Activated naive CD4-positive, alpha-beta T cell (primary cell): ENCODE measurements at places on chromosomes 12 and 14.

GRCh38 chr12:56993346-56993745, 13.0 kb downstream of the ZBTB39 start:
- no peak for DNase-seq

DNA sequence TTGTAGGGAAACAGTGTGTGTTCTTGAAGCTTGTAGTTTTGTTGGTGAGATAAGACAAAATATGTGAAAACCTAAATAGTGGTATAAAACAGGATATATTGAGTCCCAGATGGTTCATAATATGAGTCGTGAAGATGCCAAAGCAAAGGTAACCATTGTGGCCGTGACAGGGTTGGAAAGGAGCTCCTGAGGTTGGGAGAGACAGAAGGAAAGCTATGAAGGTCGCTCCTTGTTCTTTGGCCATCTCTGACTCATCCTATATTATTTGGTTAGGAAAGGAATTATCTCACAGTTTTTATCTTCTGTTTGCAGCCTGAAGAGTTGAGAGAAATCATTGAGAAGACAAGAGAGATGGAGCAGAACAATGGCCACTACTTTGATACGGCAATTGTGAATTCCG, 27.1 kb downstream of the ATP6V1D start:
- DNase-seq = no peak

DNA sequence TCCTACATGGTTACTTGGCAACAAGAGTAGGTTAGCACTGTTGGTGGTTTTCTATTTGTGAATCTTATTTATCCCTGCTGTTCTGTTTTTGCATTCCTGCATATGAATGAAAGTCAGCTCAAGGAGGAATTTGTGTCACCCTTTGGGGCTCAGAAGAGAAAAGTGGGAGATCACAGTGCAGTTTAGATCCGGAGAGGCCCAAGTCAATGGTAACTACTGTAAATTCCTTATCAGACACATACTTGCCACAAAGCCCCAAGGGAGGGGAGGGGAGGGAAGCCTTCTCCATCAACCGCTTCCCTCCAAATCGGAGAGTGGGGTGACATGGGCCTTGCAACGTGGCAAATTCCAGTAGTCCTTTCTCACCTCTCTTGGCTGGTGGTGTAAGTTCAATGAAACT, 15.0 kb downstream of the GSG1 start:
- no peak for DNase-seq

GRCh38 chr12:112759786-112760185, 31.8 kb upstream of the RPH3A start:
- no peak for DNase-seq

DNA sequence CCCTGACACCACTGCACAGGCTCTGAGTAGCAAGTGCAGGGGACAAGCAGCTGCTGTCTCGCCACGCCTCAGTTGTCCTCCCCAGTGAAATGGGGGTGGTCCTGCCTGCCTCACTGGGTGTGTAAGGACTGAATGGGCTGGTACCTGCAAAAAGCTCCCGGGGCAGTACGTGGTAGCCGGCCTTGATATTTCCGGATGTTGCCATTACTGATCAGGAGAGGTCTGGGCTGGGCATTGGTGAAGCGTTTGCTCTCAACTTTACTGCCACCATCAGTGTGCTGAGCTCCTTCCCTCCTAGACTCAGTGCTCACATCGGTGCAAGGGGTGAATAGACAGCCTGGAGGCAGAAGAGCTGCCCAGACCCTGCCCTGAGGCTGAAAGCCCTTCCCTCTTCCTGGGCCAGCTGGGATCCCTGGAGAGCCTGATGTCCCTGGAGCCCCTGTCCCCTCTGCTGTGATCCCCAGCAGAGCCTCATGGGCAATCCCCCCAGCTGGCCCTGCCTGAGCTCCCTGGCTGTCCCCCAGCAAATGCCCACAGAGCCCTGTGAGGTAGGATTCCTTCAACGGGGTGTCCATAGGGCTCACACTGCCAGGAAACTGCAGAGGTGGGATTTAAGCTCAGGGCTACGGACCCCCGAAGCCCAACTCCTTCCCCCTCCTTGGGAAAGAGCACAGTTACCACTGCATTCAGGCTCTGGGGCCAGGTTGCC, 18.2 kb downstream of the DIO3 start:
- no peak for DNase-seq

- DNase-seq = no peak
Measured at GRCh38 chr14:34067587-34067986, 116.7 kb upstream of the EGLN3 start.

- DNase-seq = no peak
Measured at GRCh38 chr12:114815026-114815795, 131.2 kb upstream of the TBX3 start.

- no peak for DNase-seq
Measured at GRCh38 chr12:102281231-102281630, 83.6 kb upstream of the PMCH start.

- DNase-seq = no peak
Measured at GRCh38 chr12:52085682-52086180, 6.2 kb downstream of the SMIM41 start.

- DNase-seq = no peak
Measured at GRCh38 chr12:8584004-8584403, 28.7 kb downstream of the AICDA start.

DNA sequence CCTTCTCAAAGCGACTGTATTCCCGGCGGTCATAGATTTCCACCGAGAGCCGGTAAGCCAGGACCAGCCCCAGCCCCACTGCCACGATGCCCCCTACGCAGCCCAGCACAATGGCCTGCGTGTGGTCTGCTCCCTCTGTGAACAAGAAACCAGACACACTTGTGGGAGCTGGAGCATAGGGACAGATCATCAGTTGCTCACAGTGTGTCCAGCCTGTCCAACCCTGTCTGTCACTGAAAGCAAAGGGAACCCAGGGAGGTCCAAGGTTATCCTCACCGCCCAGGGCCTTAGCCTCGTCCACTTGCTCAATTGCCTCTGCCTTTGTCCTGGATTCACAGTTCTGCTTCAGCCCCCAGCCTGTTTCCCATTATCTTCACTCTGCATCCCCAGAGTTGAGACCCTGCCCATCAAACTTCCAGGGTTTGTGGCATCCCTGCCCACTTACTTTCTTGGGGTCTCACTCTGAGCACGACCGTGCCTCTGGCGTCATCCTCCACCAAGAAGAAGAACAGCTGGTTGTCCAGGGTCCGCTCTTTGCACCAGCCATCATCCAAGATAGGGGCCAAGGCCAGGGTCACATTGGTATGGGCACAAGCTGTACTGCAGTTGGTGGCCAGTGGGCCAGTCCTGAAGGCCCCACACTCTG, 11.3 kb upstream of the CSAD start:
- no peak for DNase-seq

GRCh38 chr12:11906286-11906935, 164.3 kb upstream of the BCL2L14 start:
- no peak for DNase-seq

GRCh38 chr12:129036135-129036534, 182.9 kb downstream of the GLT1D1 start:
- no peak for DNase-seq

DNA sequence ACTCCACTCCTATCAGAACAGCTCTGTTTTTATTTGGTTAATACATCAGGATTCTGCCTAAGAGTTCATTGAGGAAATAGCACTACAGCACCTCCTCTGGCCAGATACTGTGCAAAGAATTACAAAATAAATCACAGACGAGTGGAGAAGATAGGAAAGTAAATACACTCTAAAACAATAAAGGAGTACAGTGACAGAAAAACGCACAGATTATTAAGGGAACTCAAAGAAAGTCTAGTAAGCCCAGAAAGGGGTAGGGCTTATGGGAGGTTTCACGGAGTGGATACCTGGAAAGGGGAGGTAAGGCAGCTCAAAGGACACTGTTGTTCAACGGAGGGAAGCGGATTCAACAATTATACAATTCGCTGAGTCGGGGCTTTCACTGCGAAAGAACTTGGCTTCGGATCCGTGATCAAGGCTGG, 5.5 kb downstream of the OR10AD1 start:
- DNase-seq = no peak

- no peak for DNase-seq
Measured at GRCh38 chr14:29528889-29529288, 398.8 kb downstream of the PRKD1 start.

DNA sequence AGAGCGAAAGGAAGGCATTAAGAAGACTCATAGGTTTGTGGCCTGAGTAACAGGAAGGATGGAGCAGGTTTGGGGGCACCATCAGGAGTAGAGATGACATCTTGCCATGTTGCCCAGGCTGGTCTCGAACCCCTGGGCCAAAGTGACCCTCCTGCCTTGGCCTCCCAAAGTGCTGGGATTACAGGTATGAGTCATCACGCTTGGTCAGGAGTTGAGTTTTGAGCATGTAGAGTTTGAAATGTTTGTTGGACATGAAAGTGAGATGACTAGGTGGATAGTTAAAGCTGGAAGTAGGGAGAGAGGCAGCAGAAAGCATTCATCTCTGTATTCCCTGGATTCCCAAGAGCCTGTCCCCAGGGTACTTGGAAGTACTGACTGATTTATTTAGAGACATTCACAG, 112.6 kb downstream of the ERC1 start:
- no peak for DNase-seq

GRCh38 chr12:125276567-125276966, 211.3 kb downstream of the AACS start:
- no peak for DNase-seq

DNA sequence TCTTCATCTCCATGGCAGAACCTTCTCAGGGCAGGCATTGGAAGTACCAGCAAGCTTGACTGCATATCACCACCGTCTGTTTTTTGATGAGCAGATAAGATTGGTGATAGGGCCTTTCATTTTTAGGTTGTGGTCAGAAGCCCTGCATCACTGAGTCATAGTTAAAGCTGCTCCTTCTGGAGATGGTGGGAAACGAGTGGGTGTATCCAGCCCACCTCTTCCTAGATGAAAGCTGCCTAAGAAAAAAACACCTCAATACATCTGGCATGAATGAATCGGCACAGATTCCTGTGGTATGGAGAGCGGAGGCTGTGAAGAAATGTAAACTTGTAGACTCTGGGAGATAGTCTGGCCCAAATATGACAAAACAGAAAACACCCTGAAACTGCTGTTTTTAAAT, 248.7 kb upstream of the EGLN3 start:
- DNase-seq = no peak

DNA sequence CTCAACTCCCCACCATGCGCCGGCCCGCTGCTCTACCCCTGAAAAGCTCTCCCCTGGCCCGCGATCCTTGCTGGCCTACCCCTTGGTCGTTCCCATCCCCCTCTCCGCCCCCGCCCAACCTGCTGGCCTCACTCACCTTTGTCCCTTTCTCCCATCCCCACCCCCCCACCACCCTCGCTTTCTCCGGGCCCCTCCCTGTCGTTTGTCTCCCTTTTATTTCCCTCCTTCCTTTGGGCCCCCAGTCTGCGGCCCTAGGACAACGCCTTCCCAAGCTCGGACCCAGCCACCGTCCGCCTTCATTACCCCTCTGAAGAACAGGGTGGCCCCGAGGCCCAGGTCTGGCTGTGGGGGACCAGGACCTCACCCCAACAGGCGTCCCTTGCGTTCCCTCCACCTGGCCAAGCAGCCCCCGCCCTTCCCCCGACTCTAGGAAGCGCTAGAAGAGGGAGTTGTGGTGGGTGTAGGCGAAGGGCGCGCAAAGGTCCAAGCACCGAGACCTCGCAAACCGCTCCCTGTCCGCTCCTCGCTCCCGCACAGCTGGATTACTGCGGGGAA, 6.9 kb upstream of the SLC7A7 start:
- DNase-seq = no peak

DNA sequence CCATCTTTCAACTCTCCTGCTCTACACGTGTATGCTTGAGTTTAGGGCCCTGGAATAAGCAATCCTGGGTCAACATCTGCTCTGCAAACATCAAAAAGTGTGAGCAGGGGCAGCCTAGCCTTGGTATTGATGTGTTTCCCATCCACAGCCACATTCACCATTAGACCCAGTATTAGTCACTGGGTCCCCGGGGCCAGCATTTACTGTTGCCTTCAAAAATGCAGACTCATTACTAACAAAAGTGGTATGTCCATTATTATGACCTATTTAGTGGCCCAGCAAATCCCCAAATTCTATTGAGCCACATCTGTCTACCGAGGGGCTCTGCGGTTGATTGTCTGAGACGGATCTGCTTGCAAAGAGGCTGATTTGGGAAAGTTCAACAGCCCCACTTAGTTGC, 661.8 kb downstream of the DIO2 start:
- DNase-seq = no peak

DNA sequence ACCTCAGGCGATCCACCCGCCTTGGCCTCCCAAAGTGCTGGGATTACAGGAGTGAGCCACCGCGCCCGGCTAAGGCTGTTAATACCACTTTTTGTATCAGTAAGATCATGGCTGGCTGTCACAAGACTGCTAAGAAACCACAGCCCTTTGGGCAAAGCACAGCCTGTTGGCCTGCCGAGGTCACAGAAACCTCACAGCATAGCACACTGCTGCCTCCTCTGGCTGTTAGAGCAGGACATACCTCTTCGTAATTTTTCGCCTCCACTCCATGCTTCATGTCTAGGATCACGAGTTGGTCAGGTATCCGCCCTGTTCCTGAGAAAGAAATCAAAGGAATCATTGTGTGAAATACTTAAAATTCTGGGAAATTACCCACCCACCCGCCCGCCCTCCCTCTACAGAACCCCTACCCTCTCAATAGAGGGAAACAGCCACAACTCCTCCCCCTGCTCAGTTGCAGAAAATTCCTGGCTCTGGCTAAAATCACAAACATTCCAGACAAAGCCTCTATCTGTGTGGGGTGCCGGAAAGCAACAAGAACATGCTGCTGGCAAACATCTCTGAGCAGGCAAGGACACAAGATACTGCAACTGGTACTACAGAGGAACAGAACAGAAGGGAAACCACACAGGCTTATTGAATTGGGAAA, 20.7 kb upstream of the NEK9 start:
- DNase-seq = no peak

DNA sequence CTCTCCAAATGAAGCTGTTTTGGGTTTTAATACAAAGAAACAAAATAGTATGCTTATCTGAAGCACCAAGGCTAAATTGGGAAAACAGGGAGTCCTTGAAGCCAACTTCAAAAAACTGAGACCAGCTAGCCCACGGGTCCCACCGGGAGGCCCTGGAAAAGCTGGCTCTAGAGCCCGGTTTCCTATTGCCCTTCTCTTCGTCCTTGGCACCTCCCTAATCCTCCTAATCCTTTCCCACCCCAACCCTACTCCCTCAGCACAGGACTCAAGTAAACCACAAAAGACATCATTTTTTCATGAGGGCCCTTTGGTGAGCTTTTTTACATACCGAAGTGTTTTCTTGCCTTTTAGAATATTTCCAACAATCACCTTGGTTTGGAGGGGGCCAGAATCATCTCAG, 11.3 kb downstream of the LRRC74A start:
- no peak for DNase-seq

- no peak for DNase-seq
Measured at GRCh38 chr12:121288986-121289385, 7.5 kb downstream of the CAMKK2 start.

GRCh38 chr12:87585882-87586557, 443.2 kb downstream of the C12orf50 start:
- DNase-seq = no peak
